LHCN-M2 (cell line): ENCODE measurements at places on chromosomes 6 and 20. TPM values are rescaled to one million over a fixed set of nuclear protein-coding genes. Genes with fewer than 3 reads are reported as not detected.

The ULBP3 gene
- 10.7 and 11.0 TPM in 2 replicates for total RNA-seq

- DNase-seq: peak; percentile 43
These were observed 6.5 kb upstream of the USP45 start for GRCh38 chr6:99521633-99522151.

DNA sequence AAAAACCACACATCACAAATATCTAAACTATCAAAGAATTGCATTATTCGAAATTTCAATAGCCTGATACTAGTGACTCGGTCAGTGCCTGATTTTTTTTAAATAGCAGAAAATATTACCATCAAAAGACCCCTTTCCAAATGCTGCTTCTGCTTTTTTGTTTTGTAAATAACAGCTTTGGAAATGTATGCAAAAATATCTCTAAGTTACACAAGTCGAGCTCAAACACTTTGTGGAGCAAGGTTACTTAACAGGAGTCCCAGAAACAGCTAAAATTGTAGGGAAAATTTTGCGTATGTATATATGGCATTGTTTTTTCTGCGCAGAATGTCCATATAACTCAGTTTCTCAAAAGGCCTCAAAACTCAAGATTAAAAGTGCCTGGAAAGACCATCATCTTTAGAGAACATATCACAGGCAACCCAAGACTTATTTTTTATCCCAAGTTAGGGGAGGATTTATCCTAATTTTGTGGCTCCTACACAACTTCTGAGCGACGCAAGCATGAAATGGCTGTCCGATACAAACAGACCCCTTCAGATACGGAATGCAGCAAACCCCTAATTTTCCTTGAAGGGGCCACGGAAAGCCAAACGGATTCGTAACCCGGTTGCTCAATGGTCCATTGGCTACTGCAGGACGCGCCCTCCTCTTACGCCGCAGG lies 1.3 kb downstream of the CEP85L start:
- DNase-seq: no peak

DNA sequence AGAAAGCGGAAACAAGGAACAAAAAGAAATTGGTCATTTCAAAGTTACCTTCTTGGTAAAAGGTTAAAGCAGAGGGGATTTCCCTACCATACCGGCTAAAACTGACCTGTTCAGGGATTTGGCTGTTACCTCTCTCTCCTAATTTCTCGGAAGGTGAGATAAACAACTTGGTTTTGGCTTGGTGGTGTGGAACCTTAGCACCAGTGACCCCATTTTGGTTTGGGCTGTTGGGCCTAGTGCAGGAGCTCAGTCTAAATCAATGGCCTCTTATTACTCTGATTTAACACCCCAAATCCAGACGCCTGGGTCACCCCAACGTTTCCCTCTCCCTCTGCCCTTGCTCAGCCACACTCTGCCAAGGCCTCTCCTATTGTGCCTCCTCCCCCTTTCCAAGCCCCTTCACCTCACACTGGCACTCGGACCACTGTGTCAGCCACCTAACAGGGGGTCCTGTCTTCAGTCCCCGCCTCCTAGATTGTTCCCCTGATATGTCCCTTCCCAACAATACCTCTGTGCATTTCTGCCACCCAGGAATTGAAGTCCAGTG lies 8.3 kb downstream of the NCR2 start:
- no peak for DNase-seq

- peak; percentile 28 for DNase-seq
These were observed 6.4 kb upstream of the NCOA7 start for GRCh38 chr6:125784365-125784764.

- peak; percentile 42 for DNase-seq
These were observed 56.8 kb upstream of the MTRF1L start for GRCh38 chr6:153059311-153059710.

- DNase-seq: peak; percentile 43
These were observed 154.8 kb downstream of the PDSS2 start for GRCh38 chr6:107304421-107305025.

The MLN gene
- total RNA-seq: not detected in 2 replicates

DNA sequence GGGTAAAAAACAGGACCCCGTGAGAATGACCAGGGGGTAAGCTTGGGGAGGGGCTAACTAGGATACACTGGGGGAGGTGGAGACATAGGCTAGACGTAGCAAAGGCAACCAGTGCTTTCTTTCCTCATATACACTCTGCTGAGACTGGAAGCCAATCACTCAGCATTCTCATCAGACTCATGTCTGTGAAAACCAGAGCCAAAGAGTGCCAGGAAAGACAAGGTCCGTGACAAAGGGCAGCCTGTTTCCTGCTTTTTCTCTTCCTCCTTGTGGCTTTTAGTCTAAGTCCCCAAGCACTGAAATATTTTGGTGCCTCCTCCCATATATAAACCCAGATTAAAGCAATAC lies 97.9 kb upstream of the NEDD9 start:
- DNase-seq: no peak

DNA sequence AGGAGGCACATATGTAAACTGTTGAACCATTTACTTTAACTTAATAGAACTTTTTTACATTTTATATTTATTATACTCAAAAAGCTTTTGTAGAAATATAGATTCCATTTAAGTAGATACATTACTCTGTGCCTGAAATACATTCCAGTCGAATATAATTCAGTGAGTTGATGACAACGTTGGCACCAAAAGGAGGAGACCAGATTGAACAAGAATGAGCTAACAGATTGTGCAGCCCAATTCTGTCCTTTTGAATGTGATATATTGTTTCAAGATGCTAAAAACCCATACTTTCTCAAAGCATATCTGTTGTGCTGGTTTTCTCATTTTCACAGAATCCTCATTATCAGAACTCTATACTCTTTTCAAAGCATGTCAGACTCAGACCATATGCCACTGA lies 147.4 kb upstream of the SIM1 start:
- no peak for DNase-seq

The SLC22A7 gene
- not detected in 2 replicates for total RNA-seq

The SLC25A27 gene
- total RNA-seq: 0.58 and 2.1 TPM in 2 replicates

DNA sequence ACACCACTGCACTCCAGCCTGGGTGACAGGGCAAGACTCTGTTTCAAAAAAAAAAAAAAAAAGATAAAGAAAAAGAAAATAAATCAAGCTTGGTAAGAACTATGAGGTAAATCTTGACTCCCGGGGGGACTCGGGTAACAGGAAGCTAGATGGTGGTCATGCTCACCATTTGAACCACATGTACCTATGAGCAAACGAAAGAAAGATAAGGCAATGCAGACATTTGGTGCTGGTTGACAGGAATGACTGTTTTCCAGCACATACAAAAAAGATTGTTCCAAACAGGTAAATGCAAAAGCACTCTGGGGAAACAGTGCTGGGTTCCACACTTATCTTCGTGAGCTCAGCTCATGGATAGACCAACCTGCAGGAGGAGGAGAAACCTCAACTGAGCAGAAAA lies 22.8 kb upstream of the PTPN1 start:
- no peak for DNase-seq

DNA sequence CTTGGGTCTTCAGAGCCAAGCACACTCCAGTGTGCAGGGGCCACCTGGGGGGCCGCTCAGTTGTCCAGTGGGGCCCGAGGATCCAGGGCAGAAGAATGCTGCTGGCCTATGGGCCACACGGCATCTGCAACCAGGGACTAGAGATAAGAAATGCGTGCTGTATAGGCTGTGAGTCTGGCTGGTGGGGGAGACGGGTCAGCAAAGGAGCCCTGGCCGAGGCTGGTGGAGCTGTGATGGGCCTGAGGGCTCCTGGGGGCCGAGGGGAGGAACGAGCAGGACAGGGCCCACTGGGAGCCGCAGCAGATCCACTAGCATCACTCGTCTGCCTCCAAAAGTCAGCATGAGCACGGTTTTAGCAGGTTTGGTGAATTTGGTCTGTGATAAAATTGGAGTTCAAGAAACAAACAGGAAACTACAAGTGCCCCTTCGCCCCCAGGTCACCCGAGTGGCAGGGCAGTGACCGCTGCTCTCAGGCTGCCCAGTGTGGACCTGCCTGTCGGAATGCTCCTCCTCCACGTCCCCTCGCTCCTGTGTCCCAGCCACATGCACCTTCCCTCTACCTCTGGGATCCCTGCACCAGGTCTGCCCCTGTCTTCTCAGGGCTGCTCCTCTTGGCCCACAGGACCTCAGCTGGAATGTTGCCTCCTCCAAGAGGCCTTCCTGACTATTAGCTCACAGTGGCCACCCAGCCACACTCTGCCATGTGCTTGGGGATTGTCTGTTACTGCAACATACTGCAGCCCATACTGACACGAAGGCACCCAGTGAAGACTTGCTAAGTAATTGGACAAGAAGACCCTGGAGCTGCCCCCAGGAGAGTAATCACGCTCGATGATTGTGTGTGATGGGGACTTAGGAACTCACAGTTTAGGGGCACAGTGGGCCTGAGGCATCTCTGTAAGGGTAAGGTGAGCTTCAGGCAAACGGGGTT lies 10.9 kb downstream of the ACSS1 start:
- no peak for DNase-seq

DNA sequence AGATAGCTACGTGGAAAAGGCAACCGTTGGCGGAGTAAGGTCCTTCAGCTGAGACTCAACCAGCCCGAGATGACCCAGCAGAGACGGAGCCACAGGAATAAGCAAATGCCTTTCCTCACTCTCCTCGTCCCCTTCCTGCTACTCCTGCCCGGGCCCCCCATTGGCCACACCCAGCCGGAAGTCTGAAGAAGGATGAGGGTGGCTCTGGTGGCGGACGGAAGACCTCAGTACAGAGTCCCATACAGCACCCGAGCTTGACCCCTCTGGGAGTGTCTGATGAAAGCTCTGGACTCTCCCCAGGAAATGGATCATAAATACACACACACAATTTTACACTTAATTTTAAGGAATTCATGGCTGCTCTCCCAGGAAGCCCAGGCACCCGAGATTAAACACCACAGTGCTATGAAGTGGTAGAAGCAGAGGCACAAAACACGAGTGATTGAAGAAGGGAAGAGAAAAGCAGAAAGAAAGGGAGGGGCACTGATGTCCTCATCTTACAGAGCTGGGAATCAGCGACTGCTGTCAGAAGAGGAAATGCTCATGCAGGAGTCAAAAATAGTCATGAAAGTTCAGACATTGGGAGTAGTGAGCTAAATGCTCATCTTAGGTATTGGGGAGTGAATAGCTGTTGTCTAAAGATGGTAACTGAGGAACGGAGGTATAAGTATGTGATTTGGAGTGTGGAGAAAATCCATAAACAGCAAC lies 125.6 kb downstream of the BANF2 start:
- no peak for DNase-seq

- DNase-seq: peak; percentile 23
These were observed 162.1 kb downstream of the PTPRK start for GRCh38 chr6:128358244-128358776.

DNA sequence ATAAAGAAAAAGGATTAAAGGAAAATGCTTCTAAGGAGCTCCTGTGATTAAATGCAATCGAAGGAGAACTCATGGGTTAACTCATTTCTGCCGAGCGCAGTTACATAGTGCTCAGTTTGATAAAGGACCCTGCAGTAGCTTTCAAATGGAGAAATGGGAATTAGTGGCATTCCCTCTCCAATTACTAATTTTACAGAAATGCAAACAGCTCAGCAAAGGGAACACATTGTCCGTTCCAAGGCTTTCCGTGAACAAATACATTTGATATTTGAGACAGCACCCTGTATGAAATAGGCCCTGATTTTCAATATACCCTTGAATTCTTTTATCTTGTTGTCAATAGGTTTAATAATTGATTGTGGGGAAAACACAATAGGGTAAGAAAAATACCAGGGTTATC lies 375.9 kb upstream of the TSHZ2 start:
- DNase-seq: peak; percentile 71

GRCh38 chr6:36599791-36600209 lies 5.6 kb downstream of the SRSF3 start:
- DNase-seq: peak; percentile 67

GRCh38 chr6:88380618-88381288 lies 214.6 kb upstream of the CNR1 start:
- DNase-seq: no peak

The OOEP gene
- total RNA-seq: not detected in 2 replicates

- peak; percentile 48 for DNase-seq
These were observed 27.9 kb upstream of the SYNCRIP start for GRCh38 chr6:85670573-85670972.

DNA sequence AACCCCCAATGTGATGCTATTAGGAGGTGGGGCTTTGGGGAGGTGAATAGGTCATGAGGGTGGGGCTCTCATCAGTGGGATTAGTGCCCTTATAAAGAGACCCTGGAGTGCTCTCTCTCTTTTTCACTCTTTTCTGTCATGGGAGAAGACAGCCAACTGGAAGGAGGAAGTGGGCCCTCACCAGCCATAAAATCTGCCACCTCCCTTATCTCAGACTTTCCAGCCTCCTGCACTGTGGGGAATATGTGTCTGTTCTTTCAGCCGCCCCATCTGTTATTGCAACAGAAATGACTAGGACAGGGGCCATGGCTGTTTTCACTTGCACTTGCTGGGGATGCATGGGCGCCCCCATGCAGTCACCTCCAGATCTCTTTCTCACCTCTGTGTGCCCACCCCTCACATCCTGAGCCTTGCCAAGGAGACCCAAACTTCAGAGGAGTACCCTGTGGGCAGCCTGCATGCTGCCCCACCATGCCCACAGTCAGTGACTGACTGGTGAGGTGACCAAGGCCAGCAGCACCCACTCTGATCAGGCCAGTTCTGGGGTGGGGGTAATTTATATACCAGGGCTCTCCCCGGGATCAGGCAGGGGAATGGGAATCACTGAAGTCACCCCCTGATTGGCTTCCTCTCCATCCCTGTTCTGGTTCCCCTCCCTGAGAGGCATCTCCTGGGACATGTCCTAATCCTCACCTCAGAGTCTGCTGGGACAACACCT lies 118.4 kb downstream of the ANKRD60 start:
- no peak for DNase-seq

The TGM2 gene
- 6.3 and 7.4 TPM in 2 replicates for total RNA-seq

- no peak for DNase-seq
These were observed 14.9 kb downstream of the AARS2 start for GRCh38 chr6:44298055-44298803.

DNA sequence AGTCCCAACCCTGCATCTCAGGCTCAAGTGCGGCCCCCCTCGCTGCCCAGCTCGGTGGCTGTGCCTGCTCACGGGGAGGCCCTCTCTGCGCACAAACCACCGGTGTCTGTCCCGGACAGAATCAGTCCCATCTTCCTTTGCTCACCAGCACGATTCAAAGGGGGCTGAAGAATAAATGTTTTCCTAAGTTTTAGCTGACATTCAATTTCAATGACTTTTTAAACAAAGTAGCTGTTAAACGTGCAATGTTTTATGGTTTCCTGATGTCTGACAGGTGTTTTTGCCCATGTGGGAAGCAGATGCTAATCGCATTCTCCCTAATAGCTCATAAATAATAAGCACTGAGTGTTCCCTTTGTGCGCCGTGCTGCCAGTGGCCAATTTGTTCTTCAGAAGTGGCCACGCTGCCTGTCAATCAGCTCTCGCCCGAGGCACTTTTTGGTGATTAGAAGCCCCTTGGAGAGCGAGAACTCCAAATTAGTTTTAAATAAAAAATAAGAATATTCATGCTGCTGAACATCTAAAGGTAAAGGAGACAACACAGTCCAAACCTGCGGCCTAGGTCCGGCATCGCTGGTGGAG lies 26.3 kb downstream of the BHLHE23 start:
- no peak for DNase-seq
